ENCODE measurements at places on chromosomes 6 and 20.

- no peak for DNase-seq
Measured at GRCh38 chr6:19690325-19691075, 146.7 kb upstream of the ID4 start.

DNA sequence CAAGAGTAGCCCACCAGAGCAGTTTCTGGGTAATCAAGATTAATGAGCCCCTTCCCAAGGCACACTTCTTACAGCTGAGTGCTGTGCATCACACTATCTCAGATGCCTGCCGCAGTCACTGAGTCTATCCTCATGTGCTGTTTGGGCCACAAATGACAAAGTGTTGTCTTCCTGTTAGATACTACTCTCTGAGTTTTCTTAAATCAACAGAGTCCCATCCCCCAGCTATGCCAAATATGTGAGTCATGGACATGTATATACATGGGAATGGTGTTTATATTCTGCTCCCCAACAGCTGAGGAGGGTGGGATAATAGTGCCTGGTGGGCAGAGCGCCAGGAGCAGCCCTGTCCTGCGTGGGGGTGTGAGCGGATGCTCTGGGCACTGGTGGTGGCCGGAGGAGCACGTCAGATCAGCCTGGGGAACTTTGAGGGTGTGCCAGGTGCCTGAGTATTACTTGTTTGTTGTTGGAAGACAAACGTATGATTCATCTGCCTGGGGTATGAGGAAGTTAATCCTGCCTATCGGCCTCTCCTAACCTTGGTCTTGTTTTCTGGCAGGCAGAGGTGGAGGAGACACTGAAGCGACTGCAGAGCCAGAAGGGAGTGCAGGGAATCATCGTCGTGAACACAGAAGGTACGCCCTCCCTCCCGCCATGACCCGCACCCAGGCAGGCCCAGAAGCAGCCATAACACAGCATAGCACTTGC, 9.6 kb downstream of the DYNLRB1 start:
- DNase-seq, result no peak

DNA sequence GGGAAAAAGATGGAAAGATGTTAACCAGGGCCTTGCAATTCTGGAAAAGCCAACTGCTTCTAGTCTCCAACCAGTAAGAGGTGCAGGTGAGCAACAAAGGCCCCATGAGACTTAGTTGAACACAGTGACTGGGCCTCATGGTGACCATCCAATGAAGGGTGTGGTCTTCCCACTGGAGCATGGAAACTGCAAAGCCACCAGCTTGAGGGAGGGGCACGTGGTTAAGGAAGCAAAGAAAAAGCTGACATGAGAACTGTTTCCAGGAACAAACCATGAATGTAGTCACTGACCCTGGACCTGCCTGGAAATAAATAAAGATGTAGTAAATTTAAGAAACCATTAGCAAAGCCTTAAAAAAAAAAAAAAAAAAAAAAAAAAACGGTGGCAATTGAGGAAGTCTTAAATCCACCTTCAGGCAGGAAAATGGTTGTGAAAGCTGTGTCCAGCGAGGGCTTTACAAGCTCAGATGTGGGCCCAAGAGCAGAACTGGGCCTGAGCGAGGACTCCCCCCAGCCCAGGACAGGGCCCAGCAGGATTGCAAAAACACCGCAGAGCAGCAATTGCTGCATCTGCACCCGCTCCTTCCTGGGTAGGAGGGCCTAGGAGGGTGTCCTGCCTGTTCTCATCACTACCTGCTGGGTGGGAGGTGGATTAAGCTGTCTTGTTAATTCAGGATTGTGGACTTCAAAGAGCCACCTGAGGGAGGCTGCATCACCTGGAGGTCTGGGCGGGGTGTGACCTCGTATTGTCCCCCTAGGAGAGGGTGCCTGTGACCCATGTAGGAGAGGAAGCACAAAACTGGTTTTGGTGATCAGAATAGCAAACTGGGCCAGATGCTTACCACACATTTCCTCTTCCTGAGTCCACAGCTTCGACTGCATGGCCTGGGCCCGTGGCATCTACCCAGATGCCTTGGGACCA, 10.3 kb downstream of the GFRA4 start:
- DNase-seq, result no peak

- no peak for DNase-seq
Measured at GRCh38 chr6:24927277-24927955, 8.3 kb downstream of the RIPOR2 start.

DNA sequence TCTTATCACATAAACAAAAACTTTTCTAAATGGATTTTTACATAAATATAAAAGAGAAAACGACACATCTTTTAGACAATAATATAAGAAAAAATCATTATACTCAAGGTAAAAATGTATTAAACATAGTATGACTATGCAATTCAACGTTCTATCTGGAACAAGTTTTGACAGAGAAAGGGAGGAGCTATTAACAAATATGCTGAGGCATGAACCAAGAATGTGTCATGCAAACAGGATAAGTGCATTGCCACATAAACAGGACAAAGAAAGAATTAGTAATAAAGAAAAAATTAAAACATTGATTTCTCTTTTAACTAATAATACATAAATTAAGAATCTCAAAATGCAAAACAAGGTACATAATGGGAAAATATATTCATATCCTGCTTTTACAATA, 1353.4 kb upstream of the GJE1 start:
- DNase-seq, result no peak

DNA sequence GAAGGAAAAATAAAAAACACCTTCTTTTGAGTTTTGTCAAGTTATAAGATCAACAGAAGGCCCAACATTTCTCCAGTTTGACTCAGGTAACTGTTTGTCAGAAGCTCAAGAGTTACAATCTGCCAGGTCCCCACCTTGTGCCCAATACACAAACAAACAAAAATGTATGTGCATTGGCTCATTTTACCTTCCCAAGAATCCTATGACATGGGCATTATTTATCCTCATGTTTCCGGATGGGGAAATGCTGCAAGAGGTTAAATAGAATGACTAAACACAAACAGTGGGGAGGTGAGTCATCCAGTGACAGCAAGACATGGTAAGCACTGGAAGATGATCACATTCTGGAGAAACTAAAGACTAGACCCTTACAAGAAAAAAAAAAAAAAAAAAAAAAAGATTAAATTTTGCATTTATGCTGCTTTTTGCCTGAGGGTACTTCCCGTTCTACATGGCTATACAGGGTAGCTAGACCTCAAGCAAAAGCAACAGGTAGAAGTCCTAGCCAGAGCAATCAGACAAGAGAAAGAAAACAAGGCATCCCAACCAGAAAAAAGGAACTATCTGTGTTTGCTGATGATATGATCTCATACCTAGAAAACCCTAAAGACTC, 23.6 kb upstream of the ANKRD60 start:
- no peak for DNase-seq

DNA sequence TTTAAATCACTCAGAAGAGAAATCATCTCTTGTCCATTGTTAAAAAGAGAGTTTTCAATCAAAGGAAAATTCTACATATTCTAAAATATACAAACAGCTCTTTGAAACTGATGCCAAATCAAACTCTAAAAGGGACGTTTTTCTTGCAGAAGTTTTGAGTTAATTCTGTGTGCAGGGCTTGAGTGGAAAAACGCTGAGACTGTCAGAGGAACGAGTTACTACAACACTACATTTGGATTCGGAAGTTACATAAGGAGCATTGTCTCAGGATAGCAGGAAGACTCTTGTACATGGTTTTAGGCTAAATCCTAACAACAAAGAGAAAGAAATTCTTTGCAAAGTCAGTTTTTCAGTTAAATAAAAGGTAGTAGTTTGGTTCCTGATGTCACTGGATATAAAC, 155.7 kb upstream of the SUPT3H start:
- DNase-seq, result no peak

DNA sequence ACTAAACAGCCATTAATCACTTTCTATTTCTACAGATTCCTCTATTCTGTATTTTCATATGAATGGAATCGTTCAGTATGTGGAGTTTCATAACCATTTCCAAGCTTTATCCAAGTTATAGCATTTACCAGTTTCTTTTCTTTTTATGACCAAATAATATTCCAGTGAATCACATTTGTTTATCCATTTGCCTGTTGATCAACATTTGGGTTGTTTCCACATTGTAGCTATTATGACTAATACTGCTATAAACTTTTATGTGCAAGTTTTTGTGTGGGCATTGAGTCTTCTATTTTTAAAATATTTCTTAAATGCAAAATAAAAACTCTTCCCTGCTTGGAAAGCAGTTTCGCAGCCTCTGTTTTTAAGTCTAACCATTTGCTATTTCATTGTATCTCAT, 336.4 kb upstream of the OPRM1 start:
- no peak for DNase-seq

DNA sequence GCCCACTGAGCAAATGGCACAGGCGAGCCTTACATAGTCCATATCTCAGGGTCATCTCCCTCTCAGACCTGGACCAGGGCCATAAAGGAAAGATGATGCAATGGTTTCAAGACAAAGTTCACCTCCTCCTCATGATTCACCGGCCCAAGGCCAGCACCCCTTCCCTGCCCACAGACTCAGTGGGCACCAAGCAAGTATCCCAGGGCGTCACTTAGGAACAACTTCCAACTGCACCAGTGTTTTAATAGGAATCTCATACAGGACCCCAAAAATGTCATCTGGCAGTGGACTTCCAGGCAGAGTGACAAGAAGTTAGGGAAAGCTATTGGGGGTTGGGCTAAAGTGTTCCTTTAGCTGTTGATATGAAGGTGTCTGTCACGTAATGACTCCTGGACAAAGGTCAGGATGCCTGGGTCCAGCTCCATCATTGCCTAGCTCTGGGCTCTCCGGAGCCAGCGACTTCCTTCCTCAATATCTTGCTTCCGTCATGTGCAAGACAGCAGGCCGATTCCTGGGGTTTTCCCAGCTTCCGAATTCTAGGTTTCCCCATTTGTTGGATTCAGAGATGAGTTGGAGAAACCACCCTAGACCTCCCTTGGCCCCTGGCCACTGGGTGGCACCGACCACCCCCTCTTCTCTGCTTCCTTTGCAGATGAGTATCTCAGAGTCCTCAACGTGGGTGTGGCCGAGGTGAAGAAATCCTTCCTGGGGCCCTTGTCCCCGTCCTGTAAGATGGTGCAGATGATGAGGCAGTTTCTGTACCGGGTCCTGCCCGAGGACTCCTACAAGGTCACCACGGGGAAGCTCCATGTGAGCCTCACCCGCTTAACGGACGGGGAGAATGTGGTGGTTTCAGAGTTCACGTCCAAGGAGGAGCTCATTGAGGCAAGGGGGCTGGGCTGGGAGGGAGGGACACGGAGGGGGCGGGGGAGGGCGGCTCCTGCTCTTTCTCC, 21.1 kb downstream of the PNPLA1 start:
- no peak for DNase-seq

GRCh38 chr6:73722318-73723060, 26.5 kb downstream of the CD109 start:
- no peak for DNase-seq

GRCh38 chr6:11876934-11877433, 98.4 kb upstream of the ADTRP start:
- no peak for DNase-seq

- no peak for DNase-seq
Measured at GRCh38 chr6:24019393-24019792, 106.6 kb upstream of the NRSN1 start.

GRCh38 chr6:5729813-5730517, 276.8 kb downstream of the NRN1 start:
- no peak for DNase-seq

DNA sequence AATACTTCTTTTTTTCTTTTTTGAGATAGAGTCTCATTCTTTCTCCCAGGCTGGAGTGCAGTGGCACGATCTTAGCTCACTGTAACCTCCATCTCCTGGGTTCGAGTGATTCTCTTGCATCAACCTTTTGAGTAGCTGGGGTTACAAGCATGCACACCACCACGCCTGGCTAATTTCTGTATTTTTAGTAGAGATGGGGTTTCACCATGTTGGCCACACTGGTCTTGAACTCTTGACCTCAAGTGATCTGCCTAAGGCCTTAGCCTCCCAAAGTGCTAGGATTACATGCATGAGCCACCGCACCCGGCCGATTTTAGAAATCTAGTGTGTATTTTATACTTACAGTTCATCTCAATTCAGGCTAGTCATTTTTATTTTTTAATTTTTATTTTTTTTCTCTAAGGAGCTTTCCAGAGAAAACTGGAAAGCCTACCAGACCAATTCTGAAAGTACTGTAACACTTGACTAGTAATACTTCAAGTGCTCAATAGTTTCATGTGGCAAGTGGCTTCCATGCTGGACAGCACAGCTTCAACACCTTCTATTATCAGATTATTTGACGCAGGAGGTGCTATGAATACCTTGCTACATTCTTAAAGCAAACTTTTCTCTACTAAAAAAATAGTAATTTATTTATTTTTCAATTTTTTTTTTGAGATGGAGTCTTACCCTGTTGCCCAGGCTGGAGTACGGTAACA, 25.0 kb downstream of the POLR1C start:
- DNase-seq, result no peak

DNA sequence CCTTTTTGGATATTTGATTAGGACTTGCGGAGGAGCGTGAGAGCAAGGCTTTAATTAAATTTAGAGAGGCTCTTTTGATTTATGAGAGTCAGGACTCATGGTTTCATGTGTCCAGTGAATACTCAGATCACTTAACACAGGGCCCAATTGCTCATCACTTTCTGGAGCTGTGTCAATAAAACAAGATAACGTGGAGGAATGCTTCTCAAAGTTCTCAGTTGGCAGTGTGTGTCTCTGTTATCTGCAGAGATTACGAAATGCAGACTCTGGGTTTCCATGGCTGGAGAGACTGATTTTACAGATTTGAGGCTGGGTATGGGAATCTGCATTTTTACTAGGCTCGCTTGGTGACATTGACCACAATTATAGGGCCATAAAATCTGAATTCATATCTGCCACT, 335.8 kb upstream of the FLRT3 start:
- DNase-seq, result no peak

DNA sequence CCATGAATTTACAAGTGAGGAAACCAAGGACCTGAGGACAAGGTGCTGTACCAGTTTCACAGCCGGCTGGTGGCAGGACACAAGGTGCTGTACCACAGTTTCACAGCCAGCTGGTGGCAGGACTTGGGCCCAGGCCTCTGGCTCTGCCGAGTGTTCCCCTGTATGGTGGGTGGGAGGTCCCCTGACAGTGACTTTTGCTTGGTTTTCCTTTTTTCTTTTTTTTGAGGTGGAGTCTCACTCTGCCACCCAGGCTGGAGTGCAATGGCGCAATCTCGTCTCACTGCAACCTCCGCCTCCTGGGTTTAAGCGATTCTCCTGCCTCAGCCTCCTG, 212.4 kb downstream of the LY86 start:
- DNase-seq, result no peak

GRCh38 chr6:46882645-46883044, 39.1 kb downstream of the ADGRF5 start:
- no peak for DNase-seq
